ENCODE measurements at places on chromosomes 2 and 18.

DNA sequence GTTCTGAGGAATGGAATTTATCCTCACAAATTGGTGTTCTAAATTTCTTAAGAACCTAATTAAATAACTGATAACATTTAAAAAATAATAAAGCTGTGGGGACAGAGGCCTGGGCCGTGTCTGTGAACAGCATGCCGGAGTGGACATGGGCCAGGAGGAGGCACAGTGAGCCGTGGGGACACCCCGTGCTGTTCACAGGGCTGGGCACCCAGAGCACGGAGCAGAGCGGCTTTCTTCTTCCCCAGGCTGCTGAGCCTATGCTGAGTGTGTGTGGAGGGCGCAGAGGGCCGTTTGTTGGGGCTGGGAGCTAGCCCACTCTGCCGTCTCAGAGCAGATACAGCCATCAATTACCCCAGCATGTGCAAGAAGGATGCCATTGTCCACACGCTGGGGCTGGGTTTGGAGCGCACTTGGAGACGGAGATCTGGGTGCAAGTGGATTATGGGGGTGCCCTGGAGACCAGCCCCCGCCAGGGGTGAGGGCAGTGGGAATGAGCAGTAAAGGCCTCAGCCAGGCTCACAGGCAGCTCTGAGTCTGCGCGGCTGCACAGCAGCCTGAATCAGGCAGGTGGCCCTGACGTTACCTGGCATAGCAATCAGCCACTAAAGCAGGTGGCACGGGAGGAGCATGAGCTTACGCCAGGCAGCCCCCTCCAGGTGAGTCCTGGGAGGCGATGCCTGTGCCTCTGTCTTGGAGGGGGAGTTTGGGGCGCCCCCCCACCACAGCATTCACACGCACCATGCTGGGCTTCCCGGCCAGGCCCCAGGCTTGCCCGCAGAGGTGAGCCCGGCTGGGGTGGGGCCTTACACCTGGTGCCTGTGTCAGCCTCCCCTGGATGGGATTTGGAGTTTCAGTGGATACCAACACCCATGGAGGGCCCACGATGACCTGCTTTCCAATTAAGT is 52.1 kb upstream of the SLC66A3 start:
- no peak for DNase-seq

- DNase-seq = no peak
These were observed 228.7 kb downstream of the GBX2 start for GRCh38 chr2:235939471-235939870.

- DNase-seq = no peak
These were observed 9.4 kb downstream of the C2orf42 start for GRCh38 chr2:70181363-70181956.

DNA sequence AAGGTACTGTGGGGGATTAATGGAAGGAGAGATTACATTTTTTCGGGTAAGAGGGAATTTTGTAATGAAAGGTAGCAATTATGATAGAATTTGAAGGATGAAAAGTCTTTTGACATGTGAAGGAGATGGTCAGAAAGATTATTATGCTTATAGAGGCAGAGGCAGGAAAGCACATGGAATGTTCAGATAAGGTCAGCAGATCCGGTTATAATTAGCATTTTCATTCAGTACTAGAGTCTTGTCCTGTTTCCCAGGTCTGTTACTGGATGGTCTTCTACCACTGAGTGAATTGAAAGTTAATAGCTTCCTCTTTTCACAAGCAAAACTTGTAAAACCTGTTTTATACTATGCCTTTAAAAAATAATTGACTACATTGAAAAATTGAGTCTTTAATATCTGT is 116.9 kb downstream of the PHLPP1 start:
- no peak for DNase-seq

GRCh38 chr2:174324530-174324929 is 10.2 kb upstream of the SP9 start:
- no peak for DNase-seq

DNA sequence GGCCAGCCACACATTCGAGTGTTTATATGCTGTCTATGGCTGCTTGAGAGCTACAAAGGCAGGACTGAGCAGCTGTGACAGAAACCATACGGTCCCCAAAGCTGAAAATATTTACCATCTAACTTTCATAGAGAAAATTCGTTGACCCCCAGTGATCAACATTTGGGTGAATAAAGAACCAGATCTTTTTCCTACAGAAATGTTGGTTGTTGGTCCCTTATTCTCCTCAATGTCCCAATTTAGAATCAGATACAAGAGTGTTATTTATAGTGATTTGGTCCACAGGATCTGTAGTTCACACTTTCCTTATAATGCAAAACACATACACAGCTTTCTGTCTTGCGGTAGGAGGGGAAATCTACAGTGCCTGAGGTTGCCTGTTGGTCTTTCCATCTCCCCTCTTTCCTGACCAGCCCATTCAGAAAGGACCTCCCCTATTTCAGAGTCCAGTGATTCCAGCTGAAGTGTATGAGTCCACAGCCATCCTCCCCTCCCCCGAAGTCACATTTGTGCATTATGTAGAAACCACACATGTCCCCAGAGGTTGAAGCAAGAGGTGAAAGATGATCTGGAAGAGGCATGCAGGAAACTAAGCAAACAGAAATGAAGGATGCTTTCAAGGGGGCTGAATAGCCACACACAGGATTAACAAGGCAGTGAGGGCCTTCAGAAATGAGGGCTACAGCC is 61.9 kb downstream of the SPRED2 start:
- DNase-seq = no peak

GRCh38 chr2:217845301-217845700 is 157.5 kb downstream of the TNS1 start:
- DNase-seq = no peak

- no peak for DNase-seq
These were observed 22.1 kb upstream of the OTOS start for GRCh38 chr2:240162531-240162930.

DNA sequence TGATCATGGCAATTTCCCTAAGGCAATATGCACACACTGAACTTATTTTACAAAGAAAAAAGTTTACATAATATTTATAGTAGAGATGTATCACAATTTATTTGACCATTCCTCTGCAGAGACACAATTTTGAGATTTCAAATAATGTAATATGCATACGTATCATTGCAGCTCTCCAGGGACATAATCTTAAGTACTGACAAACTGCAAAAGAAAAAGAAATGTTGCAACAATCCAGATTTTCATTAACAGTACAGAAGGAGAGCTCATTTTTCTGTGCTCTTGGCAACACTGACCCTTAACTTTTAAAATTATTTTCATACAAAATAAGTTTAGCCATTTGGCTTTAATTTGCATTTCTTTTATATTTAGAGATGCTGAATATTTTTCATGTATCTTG is 710.2 kb upstream of the SLC39A10 start:
- no peak for DNase-seq

DNA sequence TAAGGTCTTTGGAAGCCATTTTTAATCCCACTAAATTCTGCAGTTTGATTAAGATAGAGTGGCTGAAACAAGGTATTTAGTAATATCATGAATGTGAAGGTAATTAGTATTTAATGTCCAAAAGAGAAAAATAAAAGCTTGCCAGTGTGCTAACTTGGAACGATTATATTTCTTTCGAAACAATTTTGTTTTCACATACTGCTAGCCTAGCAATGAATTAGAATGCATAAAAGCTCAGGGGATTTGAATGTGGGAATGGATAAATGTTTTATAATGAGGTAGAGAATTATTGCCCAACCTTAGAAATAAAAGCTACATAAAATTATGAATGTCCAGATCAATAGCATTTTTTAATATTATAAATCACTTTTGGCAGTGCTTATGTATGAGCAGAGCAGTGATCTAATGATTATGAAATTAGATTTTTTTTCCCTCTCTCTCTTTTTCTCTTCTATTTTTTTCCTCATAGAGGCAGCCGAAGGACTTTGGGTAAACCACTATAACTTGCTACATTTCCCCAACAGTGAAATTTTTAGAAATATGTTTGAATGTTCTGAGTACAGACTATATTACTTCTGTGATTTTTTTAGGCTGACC is 75.5 kb downstream of the PLCL1 start:
- DNase-seq = no peak

- no peak for DNase-seq
These were observed 36.4 kb downstream of the EMILIN2 start for GRCh38 chr18:2883076-2883735.

DNA sequence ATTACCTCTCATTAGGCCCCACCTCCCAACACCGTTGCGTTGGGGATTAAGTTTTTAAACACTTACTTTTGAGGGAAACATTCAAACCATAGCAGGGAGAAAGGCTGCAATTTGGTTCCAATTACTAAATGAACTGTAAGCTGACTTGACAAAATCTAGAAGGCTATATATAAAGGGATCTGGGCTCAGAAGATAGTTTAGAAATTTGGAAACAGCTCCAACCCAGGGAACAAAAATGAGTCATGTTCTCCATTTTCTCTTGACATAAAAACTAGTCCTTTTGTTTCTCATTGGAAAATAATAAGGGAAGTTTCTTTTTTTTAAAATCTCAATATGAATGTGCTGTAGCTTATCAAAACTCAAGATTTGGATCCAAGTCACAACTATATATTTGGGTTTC is 17.5 kb downstream of the MOGAT1 start:
- no peak for DNase-seq

GRCh38 chr2:60676706-60677330 is 79.2 kb upstream of the PAPOLG start:
- no peak for DNase-seq

GRCh38 chr2:121502781-121503180 is 27.9 kb upstream of the RNU4ATAC start:
- no peak for DNase-seq

Measured in T-helper 22 cell (primary cell).